Ammon's horn (tissue), 1 donor: ENCODE measurements at places on chromosomes 12 and 14.

GRCh38 chr12:14723763-14724162 is 27.4 kb upstream of the GUCY2C start:
- DNase-seq: peak; percentile 43

DNA sequence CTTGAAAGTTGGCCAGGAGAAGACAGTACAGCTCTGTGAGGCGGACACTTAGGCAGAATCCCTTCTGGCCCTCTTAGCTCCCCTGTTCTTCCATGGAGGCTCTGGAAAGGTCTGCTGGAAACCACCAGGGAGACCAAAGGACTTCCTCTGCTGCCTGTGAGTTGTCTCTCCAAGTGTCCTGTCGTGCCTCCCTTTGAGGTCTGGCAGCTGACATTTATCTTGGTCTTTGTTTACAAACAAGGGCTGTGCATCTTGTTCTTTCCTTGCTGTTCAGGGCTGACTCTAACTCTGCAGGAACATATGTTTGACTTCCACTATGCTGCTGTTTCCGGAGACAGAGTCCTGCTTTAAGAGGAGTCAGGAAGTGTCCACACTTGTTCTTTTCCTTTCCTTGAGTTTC is 159.9 kb upstream of the FRMD6 start:
- no peak for DNase-seq

- DNase-seq: no peak
Observed at GRCh38 chr14:80364274-80364673, 153.0 kb upstream of the DIO2 start.

- peak; percentile 59 for DNase-seq
Observed at GRCh38 chr14:22836301-22837113, at the start of gene MMP14. MMP14 (plus strand) TSS chr14:22836585; CDS start chr14:22836818, 233 bp downstream.

GRCh38 chr12:46299851-46300250 is 31.0 kb upstream of the SLC38A1 start:
- no peak for DNase-seq

- no peak for DNase-seq
Observed at GRCh38 chr12:43132291-43132690, 419.7 kb downstream of the ADAMTS20 start.

DNA sequence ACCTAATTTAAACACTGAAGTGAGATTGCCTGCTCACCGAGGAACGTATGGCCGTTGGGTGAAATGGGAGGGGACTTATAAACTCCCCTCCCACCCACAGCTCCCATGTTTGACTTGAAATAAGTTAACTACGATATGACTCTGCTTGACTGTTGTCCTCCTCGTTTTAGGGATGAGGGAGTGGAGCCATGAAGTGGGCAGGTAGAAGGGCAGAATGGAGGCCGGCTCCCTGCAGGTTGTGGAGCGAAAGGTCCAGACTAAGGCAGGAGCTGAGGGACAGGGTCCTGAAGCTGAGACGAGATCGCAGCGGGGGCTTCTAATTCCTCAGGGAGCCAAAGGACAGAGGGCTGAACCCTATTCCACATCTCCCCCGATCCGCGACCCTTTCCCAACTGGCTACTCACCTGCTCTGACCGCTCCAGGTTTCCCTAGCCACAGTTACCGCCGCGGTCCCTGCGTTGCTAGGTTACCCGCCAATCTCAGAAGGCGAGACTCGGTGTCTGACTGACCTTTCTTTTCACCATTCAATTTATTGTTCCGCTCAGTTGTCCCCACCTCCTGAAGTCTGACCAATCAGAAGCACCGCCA is 577 bp upstream of the TPCN1 start:
- no peak for DNase-seq

GRCh38 chr12:103833891-103834290 is 7.1 kb downstream of the NT5DC3 start:
- DNase-seq: no peak

- no peak for DNase-seq
Observed at GRCh38 chr14:72545411-72546311, 348.2 kb downstream of the DPF3 start.

GRCh38 chr14:73245480-73246325 is 8.4 kb downstream of the PAPLN start:
- DNase-seq: no peak

GRCh38 chr12:108670066-108670631 is 36.5 kb upstream of the SELPLG start:
- no peak for DNase-seq

- no peak for DNase-seq
Observed at GRCh38 chr14:66085224-66085623, 400.9 kb upstream of the CCDC196 start.

DNA sequence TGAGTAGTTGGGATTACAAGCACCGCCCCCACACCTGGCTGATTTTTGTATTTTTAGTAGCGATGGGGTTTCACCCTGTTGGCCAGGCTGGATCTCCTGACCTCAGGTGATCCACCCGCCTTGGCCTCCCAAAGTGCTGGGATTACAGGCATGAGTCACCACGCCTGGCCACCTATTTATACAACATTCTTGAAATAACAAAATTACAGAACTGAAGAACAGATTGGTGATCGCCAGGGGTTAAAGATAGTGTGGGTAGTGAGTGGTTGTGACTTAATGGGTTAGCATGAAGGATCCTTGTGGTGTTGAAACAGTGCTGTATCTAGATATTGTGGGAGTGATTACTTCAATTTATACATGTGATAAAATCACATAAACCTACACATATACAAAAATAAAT is 7.4 kb downstream of the GLIPR1L1 start:
- DNase-seq: no peak

DNA sequence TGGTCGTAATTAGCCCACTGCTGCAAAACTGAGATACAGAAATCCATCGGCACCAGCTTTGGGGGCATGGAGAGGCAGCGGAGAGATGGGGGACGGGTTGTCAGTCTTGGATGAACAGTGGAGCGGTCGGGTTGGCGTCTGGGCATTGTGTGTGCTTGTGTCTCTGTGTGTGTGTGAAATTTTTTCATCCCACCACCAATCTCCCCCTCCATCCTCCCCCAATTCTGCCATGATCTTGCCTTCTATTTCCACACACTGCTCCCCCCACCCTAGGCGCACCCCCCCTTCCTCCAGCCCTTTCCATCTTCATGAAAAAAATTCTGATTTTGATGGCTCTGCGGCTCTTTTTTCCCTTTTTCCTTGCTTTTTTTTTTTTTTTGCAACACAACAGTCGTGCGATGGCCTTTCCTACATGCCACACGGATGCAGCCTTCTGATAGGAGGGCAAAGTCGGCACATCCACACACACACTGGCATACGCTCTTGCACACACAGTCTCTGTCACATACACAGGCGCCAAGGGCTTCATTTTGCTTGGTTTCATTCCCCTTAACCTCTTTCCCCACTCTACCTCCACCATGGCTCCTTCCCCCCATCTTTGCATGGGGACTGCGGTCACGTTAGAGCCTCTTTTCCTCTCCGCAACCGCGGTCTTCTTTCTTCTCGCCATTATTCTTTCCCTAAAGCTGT is 3.3 kb downstream of the NRXN3 start:
- DNase-seq: no peak

GRCh38 chr12:81094718-81095360 is 17.0 kb downstream of the ACSS3 start:
- no peak for DNase-seq

GRCh38 chr14:76194327-76194726 is 42.6 kb downstream of the GPATCH2L start:
- DNase-seq: no peak

GRCh38 chr12:127108360-127109215 is 1158.4 kb upstream of the TMEM132C start:
- DNase-seq: peak; percentile 71

- no peak for DNase-seq
Observed at GRCh38 chr14:100406505-100407131, 83.5 kb downstream of the SLC25A47 start.

DNA sequence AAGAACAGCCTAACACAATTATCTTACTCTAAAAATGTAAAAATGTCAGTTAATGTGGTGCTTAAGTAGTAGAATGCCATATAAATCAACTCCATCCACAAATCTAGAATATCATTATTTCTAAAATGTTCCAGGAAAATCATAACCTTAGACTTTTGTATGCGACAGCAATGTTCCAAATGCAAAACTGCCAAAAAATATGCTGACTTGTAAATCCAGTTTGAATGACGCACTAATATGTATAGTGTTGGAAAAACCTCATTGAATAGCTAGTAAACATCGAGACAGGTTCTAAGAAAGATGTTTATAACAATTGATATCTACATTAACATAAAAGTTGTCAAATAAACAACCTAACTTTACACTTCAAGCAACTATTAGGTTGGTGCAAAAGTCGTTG is 469.1 kb upstream of the PRICKLE1 start:
- DNase-seq: no peak

DNA sequence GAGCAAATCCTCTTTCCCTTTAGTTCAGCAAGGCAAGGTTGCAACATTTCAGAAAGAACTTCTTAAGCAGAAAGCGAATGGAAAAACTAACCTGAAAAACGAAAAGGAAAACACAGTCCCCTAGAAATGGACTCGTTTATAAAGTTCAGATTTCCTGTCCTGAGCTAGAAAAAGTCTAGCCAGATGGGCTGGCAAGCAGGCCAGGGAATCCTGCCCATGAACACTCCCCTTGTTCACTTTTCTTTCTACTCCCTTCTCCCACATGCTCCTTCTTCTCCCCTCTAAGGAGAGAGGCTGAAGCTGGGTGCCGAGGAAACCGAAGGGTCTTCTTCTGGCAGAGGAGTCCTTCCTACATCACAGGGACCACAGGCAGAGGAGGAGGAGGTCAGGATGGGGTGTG is 27.1 kb downstream of the LTBP2 start:
- no peak for DNase-seq

GRCh38 chr12:91947459-91947858 is 198.2 kb downstream of the BTG1 start:
- no peak for DNase-seq

GRCh38 chr12:88299567-88300101 is 157.5 kb downstream of the TMTC3 start:
- DNase-seq: no peak

GRCh38 chr14:79613625-79614024 is 597.7 kb downstream of the DIO2 start:
- no peak for DNase-seq

GRCh38 chr12:132398386-132398991 is 69.1 kb upstream of the GALNT9 start:
- DNase-seq: no peak

DNA sequence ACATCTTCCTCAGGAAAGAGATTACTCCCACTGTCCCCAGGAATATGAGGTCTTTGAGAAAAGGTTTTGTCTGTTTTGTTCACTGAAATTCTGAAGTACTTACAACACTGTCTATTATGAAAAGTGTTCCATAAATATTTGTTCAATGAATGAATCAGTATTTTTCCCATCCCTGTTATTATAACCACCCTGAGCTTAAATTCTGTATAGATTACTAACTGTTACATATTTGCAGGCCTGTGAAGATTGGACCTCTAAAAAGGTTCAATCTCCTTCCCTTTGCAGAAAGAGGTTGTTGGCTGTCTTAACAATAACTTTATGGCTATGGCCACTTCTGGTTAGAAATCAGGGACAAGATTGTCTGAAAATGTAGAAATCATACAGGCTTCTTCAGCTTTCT is 174.5 kb upstream of the NPAS3 start:
- DNase-seq: no peak

- DNase-seq: no peak
Observed at GRCh38 chr12:122992386-122992785, 11.9 kb downstream of the ARL6IP4 start.

- DNase-seq: no peak
Observed at GRCh38 chr12:25644979-25645378, 91.9 kb upstream of the LMNTD1 start.

GRCh38 chr12:15794196-15794595 is 5.0 kb upstream of the EPS8 start:
- DNase-seq: no peak

DNA sequence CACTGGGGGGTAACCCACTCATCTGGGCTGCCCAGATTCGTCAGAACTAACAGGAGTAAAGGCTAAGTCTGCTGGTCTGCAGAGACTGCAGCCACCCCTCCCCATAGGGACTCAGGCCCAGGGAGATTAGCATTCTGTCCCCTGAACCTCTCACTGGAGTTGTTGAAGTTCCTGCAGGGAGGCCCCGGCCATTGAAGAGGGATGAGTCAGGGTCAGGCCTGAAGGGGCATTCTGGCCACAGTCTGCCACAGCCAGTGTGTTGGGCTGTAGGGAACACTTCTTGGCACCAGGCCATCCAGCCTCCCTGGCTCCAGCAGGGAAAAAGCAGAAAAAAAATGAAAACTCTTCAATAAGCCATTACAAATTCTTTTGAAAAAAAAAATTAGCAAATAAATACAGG is 35.3 kb downstream of the KLRK1 start:
- no peak for DNase-seq
